ENCODE measurements at places on chromosomes 2 and 18. TPM values are rescaled to one million over a fixed set of nuclear protein-coding genes. Genes with fewer than 3 reads are reported as not detected.

- H3K27ac ChIP-seq = no peak overlapping the region
- H3K27me3 ChIP-seq = no peaks in the 10 kb centered on the region
Observed at GRCh38 chr18:23703057-23703986, 14.1 kb downstream of the LAMA3 start.

DNA sequence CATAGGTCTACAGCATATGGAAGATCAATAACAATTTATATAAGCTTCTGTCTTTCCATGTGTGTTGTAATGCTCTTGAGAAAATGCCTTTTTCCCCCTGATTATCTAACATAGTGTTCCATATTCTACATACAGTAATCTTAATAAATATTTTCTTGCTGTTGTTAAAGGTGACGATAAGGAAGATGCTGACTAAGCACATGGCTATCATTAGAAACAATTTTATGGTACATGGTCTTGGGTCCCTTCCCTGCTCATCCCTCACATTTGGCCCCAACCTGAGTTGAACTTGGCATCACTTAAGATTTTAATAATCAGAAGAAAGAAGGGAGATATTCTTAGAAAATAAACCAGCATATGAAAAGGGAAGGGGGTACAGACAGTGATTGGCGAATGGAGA lies 382.1 kb upstream of the CDH20 start:
- DNase-seq = no peak
- H3K27ac ChIP-seq = no peak overlapping the region
- no peaks in the 10 kb centered on the region for H3K4me1 ChIP-seq
- no peaks in the 10 kb centered on the region for H3K27me3 ChIP-seq
- H3K4me3 ChIP-seq = no peak overlapping the region

- H3K27ac ChIP-seq = no peak within 1 kb of the TSS
- H3K36me3 ChIP-seq = peaks cover 5% of the 10 kb centered on the region
- peak within 1 kb of the TSS; percentile 71 for H3K4me3 ChIP-seq
- DNase-seq = peak; percentile 33
- peaks cover 93% of the 10 kb centered on the region for H3K27me3 ChIP-seq
Observed at GRCh38 chr18:9708057-9708433, at the start of gene RAB31. Gene RAB31 (plus strand): TSS chr18:9708301. CDS start chr18:9708406, 105 bp downstream.

- H3K4me1 ChIP-seq = peaks cover 22% of the 10 kb centered on the region
- H3K27me3 ChIP-seq = no peaks in the 10 kb centered on the region
- no peak overlapping the region for H3K27ac ChIP-seq
- H3K36me3 ChIP-seq = no peaks in the 10 kb centered on the region
- DNase-seq = no peak
- H3K4me3 ChIP-seq = no peak overlapping the region
Observed at GRCh38 chr2:165762723-165763122, 31.3 kb downstream of the GALNT3 start.

DNA sequence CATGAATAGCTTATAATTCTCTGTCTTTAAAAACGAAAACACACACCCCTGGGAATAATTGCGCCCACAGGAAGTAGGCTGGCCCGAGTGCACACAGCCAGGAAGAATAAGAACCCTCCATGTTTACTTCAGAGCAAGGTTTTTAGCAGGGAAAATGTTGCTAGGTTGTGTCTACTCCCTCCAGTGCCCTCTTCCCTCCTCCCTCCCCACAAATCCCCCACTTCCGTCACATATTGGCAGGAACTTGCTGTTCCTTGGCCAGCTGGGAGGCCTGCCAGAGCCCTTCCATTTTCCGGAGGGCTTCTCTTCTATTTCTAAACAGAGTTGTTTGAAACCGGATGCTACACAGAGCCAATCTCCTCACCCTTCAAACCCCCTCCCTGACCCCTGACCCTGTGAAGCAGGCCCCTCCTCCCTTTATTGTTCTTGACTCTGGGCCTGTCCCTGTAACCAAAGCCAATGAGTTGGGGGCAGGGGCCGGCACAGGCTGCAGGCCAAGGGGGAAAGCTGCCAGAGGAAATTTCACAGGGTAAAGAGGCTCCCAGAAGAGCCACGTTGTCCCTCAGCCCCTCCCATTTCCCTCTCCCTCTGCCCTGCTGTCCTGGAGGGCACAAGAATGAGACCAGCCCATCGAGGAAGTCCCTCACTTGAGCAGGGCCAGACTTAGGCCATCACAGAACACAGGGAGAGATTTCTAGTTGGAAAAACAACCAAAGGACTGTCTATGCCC lies 49.8 kb upstream of the LGALSL start:
- no peak overlapping the region for H3K27ac ChIP-seq
- peaks cover 49% of the 10 kb centered on the region for H3K4me1 ChIP-seq
- peaks cover 11% of the 10 kb centered on the region for H3K36me3 ChIP-seq

Gene DSG3
- total RNA-seq = 1.8 TPM

- no peaks in the 10 kb centered on the region for H3K36me3 ChIP-seq
- H3K4me1 ChIP-seq = no peaks in the 10 kb centered on the region
- no peak for DNase-seq
- no peak overlapping the region for H3K4me3 ChIP-seq
- H3K27ac ChIP-seq = no peak overlapping the region
Observed at GRCh38 chr2:1607236-1607920, 136.9 kb downstream of the PXDN start.

Gene ERMN
- not detected for total RNA-seq

Gene SCN7A
- total RNA-seq = not detected

DNA sequence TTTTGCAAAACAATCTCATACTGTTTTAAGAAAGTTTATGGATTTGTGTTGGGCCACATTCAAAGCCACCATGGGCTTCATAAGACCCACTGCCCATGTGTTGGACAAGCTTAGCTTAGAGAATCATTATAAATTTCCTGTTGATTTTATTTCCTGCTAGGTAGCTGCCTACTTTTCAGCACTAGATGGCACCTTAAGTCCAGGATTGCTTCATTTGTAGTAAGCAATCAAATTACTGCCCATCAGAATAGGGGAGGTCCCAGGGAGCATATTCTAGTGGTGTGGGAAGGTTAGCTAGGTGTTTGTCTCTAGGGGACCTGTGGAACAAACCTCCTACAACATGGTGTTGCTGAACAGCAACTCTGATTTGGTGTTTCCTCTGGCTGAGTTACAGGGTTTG lies 11.0 kb upstream of the DCDC2C start:
- H3K4me1 ChIP-seq = no peaks in the 10 kb centered on the region
- H3K4me3 ChIP-seq = no peak overlapping the region
- peaks cover 27% of the 10 kb centered on the region for H3K27me3 ChIP-seq

Gene RGPD4
- not detected for total RNA-seq

Gene SPHKAP
- total RNA-seq = not detected

Gene RNF152
- 1.0 TPM for total RNA-seq

- no peaks in the 10 kb centered on the region for H3K36me3 ChIP-seq
- no peak overlapping the region for H3K4me3 ChIP-seq
- no peaks in the 10 kb centered on the region for H3K27me3 ChIP-seq
- peaks cover 7% of the 10 kb centered on the region for H3K4me1 ChIP-seq
Observed at GRCh38 chr2:220701115-220701514, 871.0 kb downstream of the EPHA4 start.

DNA sequence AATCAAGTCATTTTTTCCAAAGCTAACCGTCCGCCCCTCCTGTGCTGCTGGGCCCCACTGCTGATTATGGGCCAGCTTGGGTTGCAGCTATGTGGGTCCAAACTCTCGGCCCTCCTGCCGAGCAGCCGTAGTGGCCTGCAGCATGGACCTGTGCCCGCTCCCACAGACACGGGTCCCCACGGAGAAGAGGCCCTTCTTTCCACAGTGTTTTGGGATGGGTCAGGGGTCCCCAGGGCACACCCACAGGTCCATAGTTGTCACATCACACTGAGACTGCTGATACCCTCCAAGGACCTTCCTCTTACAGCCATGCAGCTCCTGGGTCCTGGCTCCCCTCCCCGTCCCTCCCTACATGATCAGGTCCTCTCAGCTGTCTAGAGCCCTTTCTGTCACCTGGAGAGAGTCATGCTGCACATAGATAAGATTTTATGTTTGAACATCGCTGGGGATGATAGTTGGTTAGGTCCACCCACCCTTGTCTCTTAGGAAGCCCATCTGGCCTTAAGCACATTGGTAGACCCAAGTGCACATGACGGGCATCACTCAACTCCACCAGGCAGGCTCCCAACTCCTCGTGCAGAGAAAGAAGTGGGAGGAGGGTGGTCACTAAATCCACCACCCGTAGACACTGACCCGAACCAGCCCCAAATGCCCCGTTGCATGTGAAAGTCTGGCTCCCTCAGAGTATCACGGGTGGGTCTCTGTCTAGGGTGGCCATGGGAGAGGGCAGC lies 17.5 kb downstream of the GPR55 start:
- H3K27ac ChIP-seq = no peak overlapping the region
- DNase-seq = no peak
- H3K36me3 ChIP-seq = no peaks in the 10 kb centered on the region
- no peak overlapping the region for H3K4me3 ChIP-seq
- H3K27me3 ChIP-seq = peaks cover 91% of the 10 kb centered on the region

- H3K4me3 ChIP-seq = no peak overlapping the region
- H3K27ac ChIP-seq = no peak overlapping the region
- no peaks in the 10 kb centered on the region for H3K36me3 ChIP-seq
- H3K27me3 ChIP-seq = no peaks in the 10 kb centered on the region
- DNase-seq = no peak
Observed at GRCh38 chr2:3110994-3111666, 266.5 kb downstream of the EIPR1 start.

- H3K27ac ChIP-seq = peak overlapping the region; percentile 48
- DNase-seq = no peak
- H3K4me3 ChIP-seq = peak overlapping the region; percentile 27
- H3K27me3 ChIP-seq = no peaks in the 10 kb centered on the region
- peaks cover 19% of the 10 kb centered on the region for H3K36me3 ChIP-seq
- H3K4me1 ChIP-seq = peaks cover 23% of the 10 kb centered on the region
Observed at GRCh38 chr2:188345020-188345419, 53.3 kb downstream of the GULP1 start.

DNA sequence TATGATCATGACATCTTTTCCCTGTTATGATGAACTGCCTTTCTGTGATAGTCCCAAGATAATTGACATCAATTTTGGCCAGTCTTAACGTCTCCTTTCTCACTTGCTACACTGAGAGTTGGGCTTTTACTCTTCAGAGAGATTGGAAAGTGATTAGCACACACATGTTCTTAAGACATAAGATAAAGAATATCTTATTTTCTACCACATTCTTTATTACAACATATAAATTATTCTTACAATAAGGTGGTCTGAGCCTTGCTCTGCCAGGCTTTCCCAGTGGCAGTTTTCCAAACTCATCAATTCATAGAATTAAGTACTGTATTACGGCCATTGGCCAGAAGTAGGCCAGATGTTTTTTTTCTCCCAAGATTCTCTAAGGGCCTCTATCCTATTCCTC lies 5.7 kb upstream of the DSC3 start:
- no peak overlapping the region for H3K27ac ChIP-seq
- DNase-seq = no peak
- peaks cover 32% of the 10 kb centered on the region for H3K4me1 ChIP-seq
- H3K4me3 ChIP-seq = no peak overlapping the region
- peaks cover 2% of the 10 kb centered on the region for H3K36me3 ChIP-seq
- H3K27me3 ChIP-seq = no peaks in the 10 kb centered on the region

- no peak overlapping the region for H3K4me3 ChIP-seq
- DNase-seq = no peak
- H3K4me1 ChIP-seq = no peaks in the 10 kb centered on the region
- H3K36me3 ChIP-seq = no peaks in the 10 kb centered on the region
- H3K27ac ChIP-seq = no peak overlapping the region
- no peaks in the 10 kb centered on the region for H3K27me3 ChIP-seq
Observed at GRCh38 chr2:62354771-62355561, 151.0 kb downstream of the TMEM17 start.

GRCh38 chr18:55076643-55077218 lies 117.5 kb upstream of the CCDC68 start:
- H3K4me1 ChIP-seq = peaks cover 20% of the 10 kb centered on the region
- no peak overlapping the region for H3K4me3 ChIP-seq
- no peak overlapping the region for H3K27ac ChIP-seq
- H3K27me3 ChIP-seq = no peaks in the 10 kb centered on the region

Gene B3GNT2
- 23.8 TPM for total RNA-seq

DNA sequence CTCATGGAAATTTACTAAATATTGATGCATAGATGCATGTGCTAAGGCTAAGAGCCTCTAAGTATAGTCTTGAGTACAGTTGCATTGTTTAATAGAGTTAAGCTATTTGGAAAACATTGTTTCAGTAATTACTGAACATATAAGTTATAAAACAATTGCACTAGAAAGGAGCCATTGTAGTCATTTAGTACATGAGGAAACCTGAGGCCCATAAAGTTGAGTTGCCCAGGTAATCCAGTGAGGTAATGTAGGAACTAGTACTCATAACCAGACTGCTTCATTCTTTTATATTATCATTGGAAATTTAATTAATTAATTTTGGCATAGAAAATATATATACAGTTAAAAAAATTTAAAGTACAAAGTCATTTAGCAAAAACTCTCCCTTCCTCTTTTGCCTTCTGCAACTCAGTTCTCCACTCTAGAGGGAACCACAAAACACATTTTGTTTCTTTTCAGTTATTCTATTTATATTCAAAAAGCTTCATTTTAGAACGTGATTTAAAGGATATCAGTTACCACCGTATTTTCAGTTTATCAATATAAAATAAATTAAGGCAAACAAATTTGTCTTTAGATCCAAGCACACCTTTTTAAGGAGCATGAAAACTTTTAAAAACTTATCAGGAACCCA lies 27.8 kb upstream of the TBR1 start:
- H3K27ac ChIP-seq = no peak overlapping the region
- H3K4me1 ChIP-seq = no peaks in the 10 kb centered on the region
- DNase-seq = no peak
- no peaks in the 10 kb centered on the region for H3K27me3 ChIP-seq

DNA sequence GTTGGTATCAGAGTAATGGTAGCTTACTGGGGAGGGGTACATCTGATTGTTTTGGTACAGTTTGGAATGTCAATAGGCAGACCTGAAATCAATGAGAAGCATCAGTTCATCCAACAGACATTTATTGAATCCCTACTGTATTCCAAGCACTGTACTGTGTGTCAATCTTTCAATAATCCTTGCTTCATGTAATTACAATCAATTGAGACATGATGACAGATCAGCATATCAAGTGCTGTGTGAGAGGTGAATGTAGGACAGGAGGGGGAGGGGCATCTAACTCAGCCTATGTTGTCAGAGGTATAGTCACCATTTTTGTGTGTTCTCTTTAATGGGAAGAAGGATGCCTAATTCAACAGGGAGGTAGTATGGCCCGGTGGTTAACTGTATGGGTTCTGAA lies 146.9 kb downstream of the SLC4A10 start:
- DNase-seq = no peak
- H3K27me3 ChIP-seq = no peaks in the 10 kb centered on the region
- no peak overlapping the region for H3K27ac ChIP-seq
- no peaks in the 10 kb centered on the region for H3K36me3 ChIP-seq
- H3K4me1 ChIP-seq = no peaks in the 10 kb centered on the region
- H3K4me3 ChIP-seq = no peak overlapping the region

DNA sequence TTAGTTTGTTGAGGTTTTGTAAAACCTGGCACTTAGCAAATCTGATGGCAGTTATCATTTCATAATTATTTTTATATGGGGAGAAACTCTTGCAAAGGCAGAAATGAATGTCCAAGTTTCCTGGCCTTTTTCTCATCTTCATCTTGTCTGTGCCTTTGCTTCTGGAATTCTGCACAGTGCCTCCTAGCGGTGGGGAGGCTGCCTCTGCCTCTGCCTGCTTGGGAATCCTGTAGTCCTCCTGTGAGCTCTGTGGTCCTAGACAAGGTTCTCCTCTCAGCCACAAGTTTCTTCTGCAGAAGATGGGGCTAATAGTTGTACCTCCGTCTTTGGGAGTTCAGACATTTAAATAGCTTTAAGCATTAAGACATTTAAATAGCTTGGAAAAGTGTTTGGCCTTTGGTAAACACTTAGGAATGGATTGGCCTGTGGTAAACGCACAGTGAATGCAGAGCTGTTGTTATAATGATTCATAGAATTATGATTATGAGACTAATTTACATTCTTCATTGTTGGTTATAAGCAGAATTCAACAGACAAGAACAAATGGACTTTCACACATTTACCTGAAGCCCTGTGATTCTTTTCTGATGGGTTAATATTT lies 101.2 kb downstream of the ZNF236 start:
- H3K4me1 ChIP-seq = no peaks in the 10 kb centered on the region
- H3K4me3 ChIP-seq = no peak overlapping the region
- DNase-seq = peak; percentile 55
- H3K36me3 ChIP-seq = peaks cover 6% of the 10 kb centered on the region
- no peak overlapping the region for H3K27ac ChIP-seq

All from Calu3 (cell line).